ENCODE measurements at places on chromosomes 1 and 21.

DNA sequence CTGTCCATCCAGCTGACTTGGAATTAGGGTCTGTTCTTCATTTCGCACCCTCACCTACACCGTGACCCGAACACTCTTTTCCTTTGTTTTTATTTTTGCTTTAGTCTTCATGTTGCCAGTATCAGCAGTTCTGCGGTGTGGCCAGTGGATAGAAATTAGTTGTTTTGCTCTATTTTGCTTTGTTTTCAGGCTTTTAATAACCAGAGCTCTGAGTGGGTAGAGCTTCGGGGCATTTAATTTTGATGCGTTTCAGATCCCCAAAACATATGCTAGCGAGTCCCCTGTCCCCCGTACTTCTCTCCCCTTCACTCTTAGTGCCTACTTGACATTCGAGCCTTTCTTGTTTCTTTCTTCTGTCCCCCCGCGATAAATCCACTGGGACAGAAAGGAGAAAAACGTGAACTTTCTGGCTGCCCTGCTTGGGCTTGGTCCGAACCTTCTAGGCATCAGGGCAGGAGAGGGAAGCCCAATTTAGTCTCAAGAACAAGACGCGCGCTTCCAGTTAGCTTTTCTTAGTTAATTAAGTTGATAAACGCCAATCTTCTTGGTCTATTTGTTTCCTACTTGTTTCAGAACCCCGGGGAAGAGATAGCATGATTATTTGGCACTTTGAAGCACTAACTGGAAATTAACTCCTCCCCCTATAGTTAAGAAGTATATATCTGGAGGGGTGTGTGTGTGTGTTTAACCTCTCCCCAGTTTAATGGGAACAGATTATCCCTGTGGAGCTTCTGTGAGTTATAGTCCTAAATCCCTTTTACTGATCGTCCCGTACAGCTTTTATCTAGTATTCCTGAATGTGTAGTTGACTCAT lies 839 bp downstream of the SWT1 start:
- DNase-seq: no peak

- DNase-seq: no peak
These were observed at the start of gene WNT4 for GRCh38 chr1:22143065-22144033. Gene WNT4, minus strand, starts transcription at chr1:22143097. Its CDS starts 175 bp downstream, at chr1:22142922.

GRCh38 chr1:85992791-85993190 lies 163.8 kb downstream of the COL24A1 start:
- no peak for DNase-seq

DNA sequence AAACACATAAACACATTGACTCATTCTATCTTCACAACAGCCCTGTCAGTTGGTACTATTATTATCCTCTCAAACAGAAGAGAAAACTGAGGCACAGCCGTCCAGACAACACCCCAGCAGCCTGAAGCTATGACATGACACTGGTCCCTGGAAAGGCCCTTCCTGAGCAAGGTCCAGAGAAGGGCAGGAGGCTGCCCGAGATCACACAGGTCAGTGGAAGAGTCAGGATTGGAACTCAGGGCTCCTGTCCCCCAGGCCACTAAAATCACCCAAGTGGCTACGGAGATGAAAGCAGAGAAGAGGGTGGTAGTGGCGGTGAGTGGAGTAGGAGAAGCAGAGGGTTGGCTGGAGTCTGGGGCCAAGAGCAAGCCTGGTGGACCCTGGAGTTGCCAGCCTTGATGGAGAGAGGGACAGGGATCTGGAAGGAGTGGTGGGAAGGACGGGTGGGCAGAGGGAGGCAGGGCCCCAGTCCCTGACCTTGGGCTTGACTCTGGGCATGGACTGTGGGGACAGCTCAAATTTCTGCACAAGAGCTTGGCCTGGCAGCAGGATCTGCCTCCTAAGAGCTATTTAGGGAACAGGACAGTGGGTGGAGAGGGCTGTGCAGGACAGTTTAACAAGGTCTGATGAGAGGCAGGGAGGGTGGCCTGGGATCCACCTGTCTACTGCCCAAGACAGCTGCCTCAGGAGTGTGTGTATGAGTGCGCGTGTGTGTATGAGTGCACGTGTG lies 15.8 kb downstream of the MYOM3 start:
- DNase-seq: no peak

DNA sequence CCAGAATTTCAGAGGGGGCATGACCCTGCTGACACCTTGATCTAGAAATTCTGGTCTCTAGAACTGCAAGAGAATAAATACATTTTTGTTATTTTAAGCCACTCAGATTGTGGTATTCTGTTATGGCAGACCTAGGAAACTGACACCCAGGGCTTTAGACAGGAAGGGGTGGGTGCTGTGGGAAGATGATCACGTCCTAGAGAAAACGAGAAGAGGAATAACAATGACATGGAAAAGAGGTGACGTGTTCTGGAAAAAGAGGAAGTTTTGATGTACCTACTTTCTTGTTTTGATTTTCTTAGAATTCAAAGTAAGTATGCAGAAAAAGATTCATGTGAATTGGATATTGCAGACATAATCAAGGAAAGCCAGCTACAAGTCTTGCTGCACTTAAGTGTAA lies 232.9 kb upstream of the RUNX1 start:
- DNase-seq: no peak

DNA sequence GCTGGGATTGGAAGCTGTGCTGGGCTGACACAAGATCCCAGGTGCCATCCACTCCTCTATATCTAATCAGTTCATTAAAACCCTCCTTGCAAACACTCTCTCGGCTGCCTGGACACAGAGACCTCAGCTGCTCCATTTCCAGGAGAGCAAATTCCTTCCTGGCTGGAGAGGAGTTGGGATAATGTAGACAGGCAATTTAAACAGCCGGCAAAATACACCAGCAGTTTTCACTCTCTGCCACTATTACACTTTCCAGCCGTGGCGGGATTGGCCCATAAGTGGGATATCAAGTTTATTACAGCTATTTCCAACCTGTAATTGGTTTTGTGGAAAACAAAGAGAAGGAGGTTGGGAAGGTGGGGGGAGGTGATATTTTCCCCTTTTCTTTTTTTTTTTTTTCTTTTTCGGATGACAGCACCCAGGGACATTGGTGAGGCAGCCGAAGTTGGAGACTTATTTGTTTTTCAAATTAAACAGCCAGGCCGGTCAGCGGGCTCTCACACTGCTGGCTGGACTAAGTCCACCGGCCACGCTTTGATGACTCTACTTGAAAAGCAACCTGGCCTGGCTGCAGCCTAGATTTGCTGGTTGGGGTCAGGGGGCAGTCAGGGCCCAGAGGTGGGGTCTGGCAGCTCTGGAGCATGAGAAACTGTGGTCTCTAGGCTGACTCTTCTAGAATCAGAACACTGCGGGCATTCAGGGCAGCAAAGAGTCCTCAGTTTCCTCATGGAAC lies 177.4 kb downstream of the IGSF21 start:
- DNase-seq: no peak

DNA sequence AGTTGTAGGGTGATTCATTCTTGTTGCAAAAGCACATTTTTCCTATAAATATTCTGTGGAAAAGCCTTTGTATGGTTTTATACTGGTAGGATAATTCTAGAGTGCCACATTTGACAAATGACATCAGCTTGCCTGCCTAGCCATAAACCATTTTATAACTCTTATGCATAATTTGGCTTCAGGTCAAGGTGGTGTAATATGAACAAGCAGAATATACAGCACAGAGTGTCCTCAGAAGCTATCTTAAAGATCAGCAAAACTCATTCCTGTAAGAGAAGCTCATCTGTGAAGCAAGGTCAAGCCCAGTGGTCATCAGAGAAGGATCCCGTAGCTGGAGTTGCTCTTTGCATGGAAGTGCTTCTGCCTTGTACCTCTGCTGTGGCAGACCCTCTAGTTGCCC lies 24.0 kb upstream of the C1orf21 start:
- DNase-seq: no peak

- no peak for DNase-seq
These were observed 163.8 kb downstream of the CHRM3 start for GRCh38 chr1:239550178-239550577.

GRCh38 chr1:90356991-90357390 lies 360.1 kb downstream of the BARHL2 start:
- no peak for DNase-seq

- DNase-seq: no peak
These were observed 7.1 kb upstream of the THEM5 start for GRCh38 chr1:151860504-151861187.

GRCh38 chr1:22379566-22379965 lies 72.1 kb upstream of the ZBTB40 start:
- no peak for DNase-seq

GRCh38 chr1:247962911-247963588 lies 2.0 kb upstream of the OR2AK2 start:
- DNase-seq: no peak

GRCh38 chr1:148263128-148263905 lies 111.2 kb upstream of the NBPF11 start:
- no peak for DNase-seq

DNA sequence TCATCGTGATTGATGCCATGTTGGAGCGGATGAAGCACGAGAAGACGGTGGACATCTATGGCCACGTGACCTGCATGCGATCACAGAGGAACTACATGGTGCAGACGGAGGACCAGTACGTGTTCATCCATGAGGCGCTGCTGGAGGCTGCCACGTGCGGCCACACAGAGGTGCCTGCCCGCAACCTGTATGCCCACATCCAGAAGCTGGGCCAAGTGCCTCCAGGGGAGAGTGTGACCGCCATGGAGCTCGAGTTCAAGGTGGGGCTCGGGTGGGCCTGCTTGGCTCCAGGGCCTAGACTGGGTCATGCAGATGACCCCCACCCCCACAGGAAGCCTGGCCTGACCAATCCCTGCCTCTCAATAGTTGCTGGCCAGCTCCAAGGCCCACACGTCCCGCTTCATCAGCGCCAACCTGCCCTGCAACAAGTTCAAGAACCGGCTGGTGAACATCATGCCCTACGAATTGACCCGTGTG lies 30.6 kb upstream of the KDM4A start:
- DNase-seq: no peak
